ENCODE measurements at places on chromosomes 11 and 22. TPM values are rescaled to one million over a fixed set of nuclear protein-coding genes. Genes with fewer than 3 reads are reported as not detected.

GRCh38 chr11:81342966-81343365 lies 1390.7 kb downstream of the FAM181B start:
- DNase-seq = no peak

GRCh38 chr11:111766834-111767142 lies 599 bp upstream of the PPP2R1B start:
- no peak for DNase-seq

- DNase-seq = peak; percentile 89
These were observed 36.1 kb downstream of the LIMK2 start for GRCh38 chr22:31248138-31248745.

DNA sequence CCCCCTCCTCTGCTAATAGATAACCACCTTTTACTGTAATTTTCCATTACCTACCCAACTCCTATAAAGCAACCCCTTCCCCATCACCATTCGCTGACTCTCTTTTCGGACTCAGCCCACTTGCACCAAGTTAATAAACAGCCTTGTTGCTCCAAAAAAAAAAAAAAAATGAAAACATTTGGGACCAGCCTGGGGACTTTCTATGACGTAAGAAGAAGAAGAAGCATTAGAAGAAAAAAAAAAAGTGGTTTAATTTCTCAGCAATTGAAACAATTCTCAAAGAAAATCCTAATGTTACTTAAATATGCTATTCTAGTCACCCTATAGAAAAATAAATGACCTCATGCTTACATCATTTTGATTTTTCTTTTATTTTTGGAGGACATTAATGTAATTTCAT lies 301.5 kb upstream of the ANO3 start:
- DNase-seq = no peak

- DNase-seq = no peak
These were observed 129.6 kb downstream of the CEP164 start for GRCh38 chr11:117457031-117457785.

- DNase-seq = no peak
These were observed 12.5 kb upstream of the TCF20 start for GRCh38 chr22:42282943-42283277.

- no peak for DNase-seq
These were observed 121.7 kb upstream of the CHORDC1 start for GRCh38 chr11:90344546-90344945.

GRCh38 chr11:68457216-68457897 lies 3.2 kb upstream of the PPP6R3 start:
- no peak for DNase-seq

DNA sequence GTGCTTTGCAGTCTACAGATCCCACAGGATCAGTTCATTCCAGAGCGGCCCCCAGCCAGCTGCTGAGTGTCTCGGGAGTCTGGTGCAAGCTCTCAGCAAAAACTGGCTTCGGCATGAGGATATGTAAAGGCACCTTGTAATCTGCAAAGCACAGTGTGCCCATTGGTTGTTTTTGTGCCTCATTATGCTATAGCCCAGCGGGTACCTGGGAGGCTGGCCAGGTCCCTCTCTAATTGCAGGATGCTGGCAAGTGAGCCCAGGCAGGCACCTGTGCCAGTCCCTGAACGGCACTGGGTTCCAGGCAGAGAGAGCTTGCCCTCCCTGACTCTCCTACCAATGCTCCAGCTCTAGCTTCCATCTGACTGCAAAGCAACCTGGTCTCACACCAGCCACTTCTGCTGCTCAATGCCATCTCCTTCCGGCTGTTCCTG lies 128.7 kb downstream of the DSCAML1 start:
- no peak for DNase-seq

GRCh38 chr11:16669799-16670415 lies 68.5 kb upstream of the C11orf58 start:
- DNase-seq = no peak

DNA sequence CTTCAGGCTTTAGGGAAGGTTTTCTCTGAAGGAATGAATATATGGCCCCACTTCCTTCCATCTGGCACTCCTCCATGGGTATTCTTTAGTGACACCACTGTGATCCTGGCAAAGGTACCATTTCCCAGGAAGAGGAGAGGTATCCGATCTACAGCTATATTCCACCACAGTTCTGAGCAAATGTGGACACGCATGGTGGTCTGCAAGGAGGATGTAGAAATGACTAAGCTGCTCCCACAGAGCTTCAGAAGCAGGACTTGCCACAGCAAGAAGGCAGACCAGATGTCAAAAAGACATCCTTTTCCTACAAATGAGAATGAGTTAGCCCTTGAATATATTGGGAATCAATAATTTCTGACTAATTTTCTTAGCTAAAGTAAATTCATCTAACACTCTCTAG lies 45.5 kb downstream of the ARFGAP2 start:
- no peak for DNase-seq

- no peak for DNase-seq
These were observed 18.4 kb upstream of the RPS3 start for GRCh38 chr11:75380716-75381420.

DNA sequence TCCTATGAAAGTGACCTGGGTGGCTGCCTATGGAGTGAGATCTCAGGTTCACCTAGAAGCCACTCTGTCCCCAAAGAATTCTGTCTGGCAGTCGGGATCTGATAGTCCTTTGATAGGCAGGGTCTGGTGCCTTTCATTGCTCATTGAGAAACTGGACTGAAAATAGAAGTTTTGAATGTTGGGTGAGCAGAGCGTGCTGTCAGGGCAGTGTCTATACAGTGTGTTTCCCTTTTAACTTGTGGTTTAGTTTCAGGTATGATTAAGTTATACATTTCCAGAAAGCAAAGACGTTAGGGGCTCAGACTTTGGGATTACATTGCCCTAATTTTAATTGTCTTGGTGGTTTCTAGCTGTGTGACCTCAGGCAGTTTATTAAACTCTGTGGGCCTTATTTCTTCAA lies 111.3 kb upstream of the PAX6 start:
- no peak for DNase-seq

DNA sequence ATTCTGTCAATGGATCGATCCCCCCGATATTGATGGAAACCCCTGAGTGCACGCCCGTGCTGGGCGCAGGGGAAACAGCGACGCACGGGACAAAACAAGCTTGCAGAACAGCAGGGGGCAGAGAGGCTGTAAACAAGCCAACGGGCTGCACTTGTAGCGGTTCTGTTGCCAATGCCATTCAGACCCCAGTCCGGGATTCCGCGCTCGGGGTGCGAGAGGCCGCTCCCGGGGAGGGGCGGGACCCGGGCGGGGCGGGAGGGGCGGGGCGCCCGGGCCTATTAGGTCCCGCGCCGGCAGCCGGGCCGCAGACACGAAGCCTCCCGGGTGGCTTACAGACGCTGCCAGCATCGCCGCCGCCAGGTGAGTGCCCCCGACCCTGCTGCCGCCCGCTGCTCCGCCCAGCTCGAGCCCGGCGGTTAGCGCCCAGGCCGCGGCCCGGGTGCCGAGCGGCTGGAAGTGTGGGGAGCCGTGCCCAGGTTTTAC lies at the start of gene BIK:
BIK (plus strand) TSS at position 307 of the 483 bp plus-strand sequence. CDS start 13,273 bp downstream, outside the sequence.
- DNase-seq = no peak

GRCh38 chr11:46451759-46452158 lies 60.2 kb upstream of the CHRM4 start:
- no peak for DNase-seq

The MS4A14 gene
- total RNA-seq = not detected

The FAM180B gene
- total RNA-seq = not detected

The MOGAT2 gene
- total RNA-seq = not detected

The HORMAD2 gene
- not detected for total RNA-seq

The POU2AF2 gene
- total RNA-seq = not detected

The LGALS12 gene
- not detected for total RNA-seq

The KDM4D gene
- 0.80 TPM for total RNA-seq

The CENPM gene
- 26.5 TPM for total RNA-seq

The NOX4 gene
- 5.3 TPM for total RNA-seq

The APOL3 gene
- 1.5 TPM for total RNA-seq
